ENCODE measurements at places on chromosomes 13 and 19.
A peak's percentile ranks its signal among the peaks of the same experiment; 100 is the strongest.

DNA sequence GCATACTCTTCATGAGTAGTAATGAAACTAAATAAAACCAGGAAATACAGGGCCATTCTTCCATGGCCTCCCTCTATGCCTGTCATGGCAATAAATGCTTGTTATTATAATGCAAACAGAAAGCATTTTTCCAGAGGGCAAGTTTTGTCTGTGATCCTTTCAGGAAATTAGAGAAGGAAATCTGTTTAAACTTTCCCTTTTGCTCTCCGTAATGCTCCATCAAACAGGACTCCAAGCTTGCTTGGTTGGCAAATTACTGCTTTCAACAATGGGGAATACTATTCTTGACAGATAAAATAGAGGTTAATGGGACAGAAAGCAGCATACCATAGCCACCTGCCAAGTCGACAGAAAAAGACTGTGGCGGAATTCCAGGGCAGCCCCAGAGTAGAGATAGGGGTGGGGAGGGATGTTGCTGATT lies 252.5 kb downstream of the LHFPL6 start:
- DNase-seq: no peak

DNA sequence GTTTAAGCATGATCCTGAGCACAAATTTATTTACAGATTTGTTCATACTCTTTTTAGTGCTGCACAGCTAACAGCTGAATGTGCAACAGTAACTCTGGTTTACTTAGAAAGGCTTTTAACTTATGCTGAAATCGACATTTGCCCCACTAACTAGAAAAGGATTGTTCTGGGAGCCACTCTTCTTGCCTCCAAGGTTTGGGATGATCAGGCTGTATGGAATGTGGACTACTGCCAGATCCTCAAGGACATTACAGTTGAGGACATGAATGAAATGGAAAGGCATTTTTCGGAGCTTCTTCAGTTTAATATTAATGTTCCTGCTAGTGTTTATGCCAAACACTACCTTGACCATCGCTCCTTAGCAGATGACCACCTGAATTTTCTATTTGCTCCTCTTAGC lies 16.0 kb downstream of the ZNF100 start:
- no peak for DNase-seq

DNA sequence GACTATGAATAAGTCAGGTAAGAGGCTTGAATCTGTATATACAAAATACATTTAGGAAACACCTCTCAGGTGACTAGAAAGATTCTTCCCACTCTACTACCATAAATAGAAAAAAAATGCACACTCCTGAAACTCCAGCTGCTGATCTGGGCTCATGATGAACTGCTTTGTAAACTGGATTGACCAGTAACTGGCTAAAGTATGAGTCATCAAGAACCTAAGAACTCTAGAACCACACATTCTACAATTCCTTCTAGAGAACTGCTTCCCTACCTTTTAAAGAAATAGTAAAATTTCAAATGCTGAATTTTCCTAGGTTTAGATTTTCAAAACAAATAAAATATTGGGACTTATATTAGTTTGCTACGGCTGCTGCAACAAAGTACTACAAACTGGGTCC lies 55.2 kb downstream of the ELF1 start:
- no peak for DNase-seq

- no peak for DNase-seq
Measured at GRCh38 chr13:101951114-101951513, 450.7 kb downstream of the FGF14 start.

DNA sequence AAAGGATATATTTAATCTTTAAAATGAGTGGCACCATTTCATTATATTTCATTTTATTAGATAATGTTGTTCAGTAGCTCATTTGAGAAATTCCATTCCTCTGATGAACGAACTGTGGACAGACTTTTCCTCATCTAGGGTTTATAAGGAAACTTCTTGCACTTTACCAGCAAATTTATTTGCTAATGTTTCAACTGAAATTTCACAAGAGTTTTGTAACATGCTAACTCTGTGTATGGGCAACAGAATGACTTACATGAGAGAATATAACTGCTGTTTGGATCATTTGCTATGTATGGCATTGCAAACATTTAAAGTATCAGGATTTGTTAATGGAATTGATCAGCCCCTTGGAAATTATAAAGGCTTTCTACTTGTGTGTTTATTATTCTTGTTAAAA lies 3.7 kb upstream of the IRS2 start:
- no peak for DNase-seq

GRCh38 chr13:43546251-43546650 lies 240.5 kb downstream of the ENOX1 start:
- DNase-seq: peak; percentile 67

- no peak for DNase-seq
Measured at GRCh38 chr19:49014123-49014869, 2.6 kb downstream of the LHB start.

GRCh38 chr19:4909897-4910593 lies 744 bp downstream of the UHRF1 start:
- no peak for DNase-seq

DNA sequence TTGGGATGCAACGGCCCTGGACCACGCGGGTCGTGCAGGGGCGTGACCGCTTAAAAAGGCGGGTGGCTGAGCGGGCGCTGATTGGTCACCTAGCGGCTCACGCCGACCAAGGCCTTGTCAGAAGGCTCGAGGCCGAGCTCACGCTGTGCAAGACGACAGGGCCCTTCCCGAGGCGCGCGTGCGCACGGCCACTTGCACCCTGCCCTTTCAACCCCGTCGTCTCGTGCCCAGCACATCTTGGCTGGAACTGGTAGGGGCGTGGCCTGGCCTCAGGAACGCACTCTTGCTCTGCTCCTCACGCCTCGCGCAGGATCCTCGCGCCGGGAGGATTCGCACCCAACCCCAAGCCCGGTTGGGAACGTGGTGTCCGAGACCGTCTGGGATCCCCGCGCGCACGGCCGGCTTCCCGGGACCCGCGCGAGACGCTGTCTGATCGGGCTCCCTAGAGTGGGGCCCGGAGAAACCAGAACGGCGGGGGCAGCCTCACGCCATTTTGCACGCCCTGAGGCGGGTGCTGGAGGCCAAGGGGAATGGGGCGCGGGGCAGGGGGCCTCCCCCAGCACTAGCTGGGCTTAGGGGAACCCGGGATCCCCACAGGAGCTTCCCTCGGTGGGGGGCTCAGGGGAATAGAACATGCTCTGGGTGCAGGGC lies at the start of gene MEIOSIN:
TSS of gene MEIOSIN (plus strand) at position 280 of the 651 bp plus-strand sequence. CDS start 1,938 bp downstream, outside the sequence.
- DNase-seq: no peak

DNA sequence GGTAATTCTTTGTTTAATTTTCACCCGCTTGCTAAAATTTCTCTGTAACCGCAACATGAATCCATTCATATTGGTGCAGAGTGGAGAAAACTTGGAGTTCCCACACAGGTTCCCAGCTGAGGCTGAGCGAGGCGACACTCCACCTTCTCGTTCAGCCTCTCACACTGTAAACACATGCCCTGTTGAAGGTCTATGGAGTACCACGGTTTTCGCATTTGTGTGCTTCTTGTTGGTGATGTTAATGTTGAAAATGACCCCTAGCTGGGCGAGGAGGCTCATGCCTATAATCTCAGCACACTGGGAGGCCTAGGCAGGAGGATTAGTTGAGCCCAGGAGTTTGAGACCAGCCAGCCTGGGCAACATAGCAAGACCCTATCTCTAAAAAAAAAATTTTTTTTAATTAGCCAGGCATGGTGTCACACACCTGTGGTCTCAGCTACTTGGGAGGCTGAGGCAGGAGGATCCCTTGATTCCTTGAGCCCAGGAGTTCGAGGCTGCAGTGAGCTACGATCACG lies 67.2 kb downstream of the ARHGEF18 start:
- no peak for DNase-seq

GRCh38 chr13:40148101-40148500 lies 492.6 kb downstream of the COG6 start:
- no peak for DNase-seq

DNA sequence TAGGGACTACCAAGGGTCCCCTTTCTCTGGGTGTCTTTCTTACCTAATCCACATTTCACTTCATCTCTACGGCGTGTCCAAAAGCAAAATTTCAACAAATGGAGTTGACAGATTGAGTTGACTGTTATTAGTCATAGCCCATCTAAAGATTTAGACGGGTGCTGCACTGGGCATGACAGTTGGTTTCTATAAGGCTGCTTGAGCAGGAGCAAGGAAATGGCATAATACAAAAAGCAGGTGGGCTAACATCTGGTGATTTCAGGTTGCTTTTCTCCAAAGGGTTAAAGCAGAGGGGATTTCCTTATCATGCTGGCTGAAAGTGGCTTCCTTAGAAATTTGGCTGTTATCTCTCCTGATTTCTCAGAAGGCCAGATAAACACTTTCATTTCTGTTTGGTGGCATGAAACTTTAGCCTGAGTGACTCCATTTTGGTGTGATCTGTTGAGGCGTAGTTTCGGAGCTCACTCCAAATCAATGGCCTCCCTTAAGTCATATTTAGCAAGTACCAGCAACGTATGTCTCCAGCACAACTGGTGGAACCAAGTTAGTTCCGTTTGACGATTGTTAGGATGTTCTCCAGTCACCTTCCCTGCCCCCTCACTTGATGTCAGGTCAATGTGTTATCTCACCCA lies 440.4 kb downstream of the FGF9 start:
- no peak for DNase-seq

DNA sequence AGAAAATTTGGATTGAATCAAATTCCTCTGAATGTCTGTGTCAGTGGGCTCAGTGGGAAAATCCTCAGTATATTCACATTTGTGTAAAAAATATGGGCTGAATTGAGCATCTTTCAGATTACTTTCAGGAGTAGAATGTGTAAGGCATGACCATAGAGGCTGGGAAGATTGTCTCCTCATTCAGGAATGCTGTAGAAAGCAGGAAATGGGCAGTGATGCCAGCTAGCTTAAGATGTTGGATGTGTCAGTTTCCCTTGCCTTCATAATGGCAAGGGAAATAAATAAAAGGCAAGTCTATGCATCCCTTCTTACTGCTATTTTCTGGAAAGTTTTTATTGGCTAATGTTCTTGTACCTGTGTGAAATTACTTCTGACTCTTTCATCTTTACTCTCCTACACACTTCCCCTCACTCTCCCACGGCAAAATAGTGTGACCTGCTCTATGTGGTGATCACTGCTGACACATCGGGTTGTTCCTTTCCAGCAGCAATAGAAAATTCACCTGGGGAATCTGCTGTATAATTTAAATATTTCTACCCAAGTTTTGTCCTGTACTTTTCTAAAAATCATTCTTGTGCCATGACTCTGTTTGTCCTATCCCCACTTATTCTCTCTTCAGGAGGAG lies 103.2 kb downstream of the LMO7 start:
- DNase-seq: no peak

GRCh38 chr19:35296644-35297514 lies 4.9 kb downstream of the MAG start:
- no peak for DNase-seq

- DNase-seq: no peak
Measured at GRCh38 chr13:99341969-99342722, 34.9 kb upstream of the GPR183 start.

- no peak for DNase-seq
Measured at GRCh38 chr13:20291037-20291436, 58.9 kb upstream of the GJB6 start.

DNA sequence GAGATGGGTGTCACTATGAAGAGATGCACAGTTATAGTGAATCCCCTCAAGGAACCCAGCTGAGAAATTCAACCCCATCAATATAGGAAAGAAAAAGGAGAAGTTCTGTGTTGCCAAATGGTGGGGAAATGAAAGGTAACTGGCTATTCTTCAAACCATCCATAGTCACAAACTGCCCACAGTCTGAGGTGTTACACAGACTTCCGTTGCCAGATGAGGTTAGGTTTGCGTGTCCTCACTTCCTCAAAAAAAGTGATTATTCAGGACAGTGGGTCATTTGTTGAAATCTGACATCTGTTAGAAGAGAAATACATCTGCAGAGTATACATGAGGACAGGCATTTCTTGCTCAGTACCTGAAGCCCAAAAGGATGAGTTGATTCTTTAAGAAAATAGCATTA lies 9.0 kb downstream of the SIGLEC5 start:
- DNase-seq: no peak

DNA sequence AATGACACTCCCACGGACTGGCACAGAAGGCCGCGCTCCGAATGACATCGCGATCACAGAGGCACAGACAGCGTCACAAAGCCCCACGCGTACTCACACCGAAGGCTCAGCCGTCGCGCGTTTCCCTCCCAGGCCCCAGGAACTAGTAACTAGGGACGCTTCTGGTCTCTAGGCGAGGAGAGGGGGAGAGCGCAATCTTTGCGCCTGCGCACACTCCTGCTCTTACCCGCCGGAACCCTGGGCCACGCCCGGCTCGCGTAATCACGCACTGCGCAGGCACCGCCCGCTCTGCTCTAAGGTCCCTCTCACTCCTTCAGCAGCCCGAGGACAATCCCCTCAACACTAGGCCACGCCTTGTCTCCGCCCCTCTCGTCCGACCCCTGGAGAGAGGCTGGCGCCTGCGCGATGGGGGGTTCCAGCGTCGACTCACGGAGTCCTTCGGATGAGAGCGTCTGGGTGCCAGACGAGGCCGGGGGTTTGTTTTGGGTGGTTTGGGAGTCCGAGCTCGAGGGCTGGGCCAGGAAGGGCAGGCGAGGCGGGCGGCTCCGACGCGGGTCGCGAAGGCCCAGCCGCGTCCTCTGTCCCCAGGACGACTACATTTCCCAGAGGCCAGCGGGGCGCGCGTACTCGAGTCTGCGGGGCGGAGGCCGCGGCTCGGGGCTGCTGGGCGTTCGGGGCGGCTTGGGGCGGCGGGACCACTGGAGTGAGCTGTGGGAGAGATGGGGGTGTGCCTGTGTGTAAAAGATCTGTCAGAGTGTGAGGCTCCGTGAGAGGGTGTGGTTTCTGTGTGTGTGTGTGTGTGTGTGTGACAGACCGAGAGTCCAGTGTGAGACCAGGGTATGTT lies at the start of gene ZNF471:
TSS of gene ZNF471 (plus strand) at position 410 of the 844 bp plus-strand sequence. CDS start 3,717 bp downstream, outside the sequence.
- DNase-seq: peak; percentile 95

- no peak for DNase-seq
Measured at GRCh38 chr19:48443731-48444128, 2.1 kb upstream of the GRWD1 start.

DNA sequence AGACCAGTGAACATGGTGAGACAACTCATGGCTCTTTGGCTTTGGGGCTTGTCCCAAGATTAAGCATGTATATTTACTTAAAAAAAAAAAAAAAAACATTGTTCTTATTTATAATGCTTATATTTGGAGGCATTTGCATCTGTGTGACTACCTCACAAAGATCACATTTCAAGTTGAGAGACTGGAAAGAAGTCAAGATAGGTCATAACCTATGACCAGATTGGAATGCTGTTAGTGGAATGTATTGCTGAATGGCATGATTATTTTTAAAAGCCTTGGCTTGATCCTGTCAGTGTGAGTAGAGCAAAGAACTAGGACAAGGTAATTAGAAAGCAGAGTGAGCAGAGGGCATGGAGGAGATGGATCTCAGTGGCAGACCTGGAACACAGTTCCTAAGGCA lies 214.6 kb downstream of the OXGR1 start:
- no peak for DNase-seq

- DNase-seq: no peak
Measured at GRCh38 chr13:21077788-21078353, 16.5 kb upstream of the LATS2 start.

DNA sequence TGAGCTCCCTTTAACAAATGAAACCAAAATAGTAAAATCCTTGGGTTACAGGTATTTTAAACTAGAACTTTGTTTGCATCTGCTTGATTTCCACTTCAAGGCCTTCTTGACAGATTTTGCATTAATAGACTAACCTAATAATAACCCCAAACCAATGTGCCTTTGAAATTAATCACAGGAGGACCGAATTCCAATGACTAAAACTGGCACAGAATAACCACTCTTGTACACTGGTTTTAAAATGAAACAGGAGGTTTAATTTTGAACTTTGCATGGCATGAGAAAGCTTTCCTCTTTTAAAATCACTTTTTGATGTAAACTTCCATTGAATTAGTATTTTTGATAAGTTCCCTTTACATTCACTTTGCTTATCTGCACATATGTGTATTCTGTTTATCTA lies 269.6 kb downstream of the SLITRK5 start:
- no peak for DNase-seq

- no peak for DNase-seq
Measured at GRCh38 chr13:77387607-77388200, 60.8 kb upstream of the MYCBP2 start.

All from brain pericyte (primary cell).